ENCODE measurements at places on chromosomes 11 and 22.

DNA sequence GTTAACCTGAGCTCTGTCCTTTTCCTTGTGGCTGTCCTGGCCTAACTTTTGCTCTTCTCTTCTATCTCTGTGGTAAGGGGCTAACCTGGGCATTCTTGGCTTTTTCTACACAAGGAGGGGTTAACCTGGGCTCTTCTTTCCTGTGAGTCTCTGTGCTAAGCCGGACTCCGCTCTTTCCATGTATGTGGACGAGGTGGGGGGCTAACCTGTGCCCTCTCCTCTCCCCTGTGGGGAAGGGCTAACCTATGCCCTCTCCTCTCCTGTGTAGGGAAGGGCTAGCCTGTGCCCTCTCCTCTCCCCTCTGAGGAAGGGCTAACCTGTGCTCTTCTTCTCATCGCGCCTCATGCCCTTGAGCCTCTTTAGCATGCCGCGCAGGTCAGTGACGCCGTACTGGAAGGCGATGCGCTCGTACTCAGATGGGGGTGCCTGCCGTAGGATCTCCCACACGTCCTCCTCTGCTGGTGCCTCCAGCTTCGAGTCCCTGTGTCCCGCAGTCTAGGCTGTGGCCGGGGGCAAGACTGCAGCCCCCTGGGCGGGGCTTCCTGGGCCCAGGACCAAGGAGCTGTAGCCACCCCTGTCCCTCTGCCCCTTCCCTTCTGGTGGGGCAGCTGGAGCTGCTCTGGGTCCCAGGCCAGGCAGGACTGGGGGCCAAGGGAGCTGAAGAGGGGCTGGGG is 6.5 kb downstream of the MYBPC3 start:
- no peak for DNase-seq

DNA sequence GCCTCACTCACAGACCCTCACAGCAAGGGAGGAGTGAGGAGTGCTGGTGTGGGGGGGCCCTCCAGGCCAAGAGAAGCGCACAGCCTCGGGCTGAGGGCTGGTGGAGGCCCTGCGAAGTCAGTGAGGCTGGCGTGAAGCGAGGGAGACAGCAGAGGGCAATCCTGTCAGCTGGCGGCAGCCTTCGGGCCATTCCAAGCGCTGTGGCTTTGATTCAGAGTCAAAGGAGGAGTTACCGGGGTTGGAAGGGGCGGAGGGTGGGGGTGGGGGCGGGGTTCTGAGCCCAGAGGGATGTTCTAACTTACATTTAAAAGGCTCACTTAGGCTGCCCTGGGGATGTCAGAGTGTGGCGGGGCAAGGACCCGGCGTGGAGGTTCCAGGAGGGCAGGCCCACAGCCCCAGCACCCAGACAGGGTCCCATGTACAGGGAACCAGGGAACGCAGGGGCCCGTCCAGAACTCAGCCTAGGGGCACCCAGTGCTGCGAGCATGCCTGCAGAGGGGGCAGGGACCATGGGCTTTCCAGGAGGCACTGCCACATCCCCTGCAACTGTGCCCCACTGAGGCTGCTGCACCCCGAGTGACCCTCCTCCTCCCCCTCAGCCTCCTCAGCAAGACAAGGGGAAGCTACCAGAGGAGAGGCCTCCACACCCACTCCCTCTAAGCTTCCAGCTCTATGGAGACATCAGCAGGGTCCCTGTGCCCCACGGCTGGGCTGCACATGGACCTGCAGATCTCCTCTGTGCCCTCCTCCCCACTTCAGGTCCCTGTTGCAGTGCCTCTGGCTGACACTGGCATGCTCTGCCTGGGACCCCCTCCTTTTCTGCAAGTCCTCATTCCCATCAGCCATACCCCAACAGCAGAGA is 39.7 kb upstream of the TTLL12 start:
- DNase-seq: no peak

GRCh38 chr11:28072321-28072720 is 35.6 kb downstream of the KIF18A start:
- no peak for DNase-seq

GRCh38 chr11:23236826-23237555 is 376.7 kb upstream of the CCDC179 start:
- DNase-seq: no peak

- no peak for DNase-seq
Observed at GRCh38 chr11:16469968-16470367, 113.6 kb upstream of the SOX6 start.

Measured in D721Med (cell line).